ENCODE measurements at places on chromosomes 13 and 19. TPM values are rescaled to one million over a fixed set of nuclear protein-coding genes. Genes with fewer than 3 reads are reported as not detected.

Gene JOSD2
- total RNA-seq, result 3.7 TPM

Gene CALR
- 382 TPM for total RNA-seq

Gene NRTN
- not detected for total RNA-seq

Gene C2CD4C
- 28.8 TPM for total RNA-seq

Gene CYP2A7
- not detected for total RNA-seq

Gene WASF3
- 46.4 TPM for total RNA-seq

Gene SYT3
- 36.0 TPM for total RNA-seq

Gene TEX101
- not detected for total RNA-seq

Gene PGLYRP1
- not detected for total RNA-seq

Gene PLA2G4C
- 22.6 TPM for total RNA-seq

Gene GJB6
- total RNA-seq, result 10.6 TPM

Gene GPR183
- total RNA-seq, result 3.2 TPM

Gene ZNF302
- 54.7 TPM for total RNA-seq

Gene ZNF628
- 1.6 TPM for total RNA-seq

Gene ZNF225
- 12.5 TPM for total RNA-seq

Gene RAB3A
- 72.0 TPM for total RNA-seq

Gene AMH
- 1.8 TPM for total RNA-seq

Gene SPIB
- total RNA-seq, result 0.23 TPM

Gene LILRB2
- 0.46 TPM for total RNA-seq

Gene KLK11
- not detected for total RNA-seq

Gene APOC1
- total RNA-seq, result 17.8 TPM

Gene HOMER3
- 16.8 TPM for total RNA-seq

Gene FCER2
- total RNA-seq, result 0.46 TPM

Gene YJEFN3
- 11.1 TPM for total RNA-seq

Gene PSG1
- total RNA-seq, result not detected

Gene APOC4
- not detected for total RNA-seq

Gene HSPB6
- 0.23 TPM for total RNA-seq

Gene TPTE2
- 0.46 TPM for total RNA-seq

Gene FREM2
- 4.6 TPM for total RNA-seq

Gene PODNL1
- total RNA-seq, result 1.6 TPM

Gene JAK3
- total RNA-seq, result 3.5 TPM

Gene MCEMP1
- total RNA-seq, result not detected

Gene IGFL1
- total RNA-seq, result not detected

Gene ABCA7
- 11.8 TPM for total RNA-seq

Gene SLITRK6
- total RNA-seq, result 48.4 TPM

Gene ZNF433
- total RNA-seq, result 14.1 TPM

Gene RNF113B
- total RNA-seq, result not detected

Gene ZNF844
- total RNA-seq, result 12.9 TPM

Gene RUBCNL
- 5.8 TPM for total RNA-seq

Gene CGB1
- not detected for total RNA-seq

Gene LIM2
- total RNA-seq, result not detected

Gene ABHD13
- 20.5 TPM for total RNA-seq

Gene PLPPR3
- 125 TPM for total RNA-seq

Gene SELENOV
- not detected for total RNA-seq
